ENCODE measurements at places on chromosomes 7 and 10. TPM values are rescaled to one million over a fixed set of nuclear protein-coding genes. Genes with fewer than 3 reads are reported as not detected.

Gene SLC13A1
- not detected for total RNA-seq

- DNase-seq = no peak
Observed at GRCh38 chr7:38178695-38179344, 775 bp downstream of the STARD3NL start.

Gene BHLHA15
- not detected for total RNA-seq

DNA sequence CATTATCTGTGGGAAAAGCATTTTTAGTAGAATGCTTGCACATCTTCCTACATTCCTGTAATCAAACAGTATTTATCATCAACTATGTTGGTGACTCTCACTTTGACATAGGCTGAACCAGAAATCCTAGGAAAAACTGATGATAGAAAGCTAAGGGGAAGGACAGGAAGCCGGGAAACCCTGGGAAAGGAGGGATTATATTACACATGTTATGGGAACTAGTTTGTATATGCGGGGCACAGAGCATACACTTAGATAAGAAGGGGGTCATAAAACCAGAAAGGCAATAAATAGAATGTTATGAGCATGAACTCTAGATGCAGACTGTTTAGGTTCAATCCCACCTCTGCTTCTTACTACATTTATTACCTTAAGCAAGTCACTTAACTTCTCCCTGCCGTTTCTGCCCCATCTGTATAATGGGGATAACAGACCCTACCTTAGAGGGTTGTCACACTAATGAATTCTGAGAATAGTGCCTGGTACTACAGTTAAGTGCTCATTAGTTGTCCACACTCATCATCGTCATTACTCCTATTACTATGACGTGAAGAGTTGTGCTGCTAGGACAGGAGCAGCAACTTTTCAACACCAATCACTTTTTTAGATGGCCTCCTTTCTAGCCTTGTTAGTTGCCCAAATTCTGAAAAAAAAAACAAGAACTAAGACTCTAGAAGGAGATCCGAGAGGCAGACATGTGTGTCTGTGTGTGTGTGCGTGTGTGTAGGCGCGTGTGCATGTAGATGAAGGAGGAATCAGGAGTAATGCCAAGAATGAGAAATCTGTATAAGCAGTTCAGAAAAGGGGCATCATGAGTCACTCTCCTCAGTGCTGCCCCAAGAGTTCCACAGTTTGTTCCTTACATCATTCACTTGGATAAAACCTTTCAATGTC lies 52.2 kb downstream of the KMT2C start:
- DNase-seq = no peak

DNA sequence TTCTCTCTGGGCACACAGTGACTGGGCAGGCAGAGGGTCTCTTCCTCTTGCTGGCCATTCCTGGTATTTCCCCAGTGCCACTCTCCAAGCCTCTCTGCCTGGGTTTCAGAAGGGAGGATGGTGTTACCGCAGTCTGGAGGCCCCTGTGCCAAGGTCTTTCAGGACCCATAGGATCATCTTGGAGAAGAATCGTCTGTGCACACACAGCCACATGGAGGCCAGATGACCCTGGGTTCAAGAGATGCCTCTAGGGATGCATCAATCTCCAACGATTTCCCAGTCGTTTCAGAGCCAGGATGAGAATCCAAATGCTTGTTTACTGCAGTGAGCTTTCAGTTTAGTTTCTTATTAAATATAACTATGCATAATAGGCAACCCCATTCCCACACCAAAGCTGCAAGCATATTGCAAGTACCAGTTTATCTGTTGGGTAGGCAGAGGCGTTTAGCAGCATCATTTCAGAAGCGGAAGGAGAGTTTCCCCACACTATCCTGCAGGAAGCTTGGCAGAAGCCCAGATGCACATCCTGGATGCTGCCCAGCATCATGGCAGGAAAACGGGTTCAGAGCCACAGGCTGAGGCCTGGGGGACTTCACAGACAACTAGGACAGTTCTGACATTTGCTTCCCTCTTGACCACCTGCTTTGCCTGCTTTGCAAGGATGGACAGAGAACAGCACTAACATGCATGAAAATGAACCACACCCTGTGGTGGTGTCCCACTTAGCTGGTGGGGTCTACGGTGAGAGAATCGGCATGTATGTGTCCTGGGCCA lies 134.7 kb upstream of the FAM20C start:
- peak; percentile 53 for DNase-seq

Gene ADAMTS14
- 3.1 TPM for total RNA-seq

- no peak for DNase-seq
Observed at GRCh38 chr10:14137391-14137790, 193.3 kb downstream of the FRMD4A start.

All from sciatic nerve (tissue), 2 donors.